T-cell (primary cell): ENCODE measurements at places on chromosomes 6 and 20.

DNA sequence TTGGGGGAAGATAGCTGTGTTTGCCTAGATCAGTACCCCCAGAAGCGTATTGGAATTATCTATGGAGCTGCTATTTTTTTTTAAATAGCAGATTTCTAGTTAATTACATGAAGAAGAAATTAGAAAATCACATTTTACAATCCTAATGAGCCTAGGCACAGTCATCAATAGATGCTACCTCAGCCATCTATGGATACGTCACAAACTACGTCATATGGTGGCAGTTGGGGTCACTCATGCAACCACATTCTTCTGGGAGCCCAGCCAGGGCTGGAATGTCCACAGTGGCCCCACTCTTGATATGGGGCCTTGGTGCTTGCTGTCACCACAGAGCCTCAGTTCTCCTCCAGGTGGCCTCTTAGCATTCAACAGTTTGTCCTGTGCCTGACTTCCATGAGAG is 63.0 kb downstream of the SNRNP48 start:
- DNase-seq, result no peak

- no peak for DNase-seq
These were observed 69.4 kb upstream of the MYLIP start for GRCh38 chr6:16059496-16059895.

- DNase-seq, result no peak
These were observed 79.1 kb downstream of the OGFRL1 start for GRCh38 chr6:71367756-71368155.

DNA sequence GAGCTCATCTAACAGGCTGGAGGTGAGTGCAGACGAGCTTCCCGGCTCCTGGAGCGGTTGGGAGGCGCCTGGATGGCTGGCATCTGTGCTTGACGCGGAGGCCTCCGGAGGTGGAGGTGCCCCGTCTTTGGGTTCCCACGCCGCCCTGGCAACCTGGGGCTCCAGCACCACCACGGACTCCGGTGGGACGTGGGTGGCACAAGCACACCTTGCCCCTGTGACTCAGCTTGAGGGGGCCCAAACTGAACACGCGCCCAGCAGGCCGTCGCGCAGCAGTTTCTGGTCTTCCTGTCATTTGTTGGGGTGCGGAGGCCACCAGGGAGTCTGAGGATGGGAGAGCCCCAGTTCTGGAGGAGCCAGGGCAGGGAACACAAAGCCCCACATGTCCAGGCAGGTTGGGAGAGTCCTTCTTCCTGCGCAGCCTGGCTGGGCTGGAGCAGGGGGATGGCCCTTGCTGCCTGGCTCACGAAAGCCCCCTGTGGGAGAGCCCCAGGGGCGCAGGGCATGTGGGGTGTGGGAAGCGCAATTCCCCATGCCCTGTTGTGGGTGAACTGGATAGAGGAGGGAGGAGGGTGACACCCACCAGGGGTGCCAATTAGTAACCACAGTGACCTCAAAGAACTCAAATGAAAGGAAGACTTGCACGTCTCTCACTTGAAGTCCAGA is 1378.6 kb upstream of the DEFB115 start:
- no peak for DNase-seq

DNA sequence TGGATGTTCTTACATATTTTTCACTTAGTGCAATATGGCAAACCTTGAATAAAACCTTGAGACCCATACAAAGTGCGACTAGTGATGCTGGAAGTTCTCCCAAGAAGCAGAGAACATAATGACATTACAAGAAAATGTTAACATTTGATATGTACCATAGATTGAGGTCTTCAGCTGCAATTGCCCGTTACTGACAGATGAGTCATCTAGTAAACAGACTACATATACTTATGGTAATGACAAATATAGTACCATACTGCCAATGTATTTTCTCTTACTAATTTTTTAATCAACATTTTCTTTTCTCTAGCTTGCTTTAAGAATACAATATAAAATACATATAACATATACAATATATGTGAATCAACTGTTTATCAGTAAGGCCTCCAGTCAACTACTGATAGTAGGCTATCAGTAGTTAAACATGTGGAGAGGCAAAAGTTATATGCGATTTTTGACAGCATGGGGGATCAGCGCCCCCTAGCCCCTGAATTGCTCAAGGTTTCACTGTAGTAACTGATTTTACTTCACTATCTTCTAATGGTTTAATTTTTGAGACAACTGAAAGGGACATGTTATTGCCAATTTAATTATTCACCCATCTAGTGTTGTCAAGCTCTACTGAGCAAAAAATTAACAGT is 166.7 kb upstream of the ADGRB3 start:
- DNase-seq, result no peak

DNA sequence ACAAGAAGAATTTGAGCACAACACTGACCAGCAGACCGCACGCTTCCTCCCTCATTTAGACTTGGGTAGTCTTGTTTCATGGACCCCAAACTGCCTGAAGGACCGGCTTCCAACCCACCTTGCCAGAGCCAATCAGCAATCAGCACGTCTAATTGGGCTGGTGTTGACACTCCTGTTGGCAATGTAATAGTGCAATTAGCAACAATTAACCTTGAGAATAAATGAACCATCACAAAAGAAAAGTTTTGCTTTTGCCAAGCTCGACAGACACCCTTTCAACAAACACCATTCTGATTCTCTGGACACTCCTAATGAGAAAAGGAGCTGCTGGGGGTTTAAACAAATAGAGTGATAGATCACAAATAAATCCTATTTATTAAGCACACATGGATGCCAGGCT is 61.0 kb downstream of the EDN3 start:
- DNase-seq, result no peak

DNA sequence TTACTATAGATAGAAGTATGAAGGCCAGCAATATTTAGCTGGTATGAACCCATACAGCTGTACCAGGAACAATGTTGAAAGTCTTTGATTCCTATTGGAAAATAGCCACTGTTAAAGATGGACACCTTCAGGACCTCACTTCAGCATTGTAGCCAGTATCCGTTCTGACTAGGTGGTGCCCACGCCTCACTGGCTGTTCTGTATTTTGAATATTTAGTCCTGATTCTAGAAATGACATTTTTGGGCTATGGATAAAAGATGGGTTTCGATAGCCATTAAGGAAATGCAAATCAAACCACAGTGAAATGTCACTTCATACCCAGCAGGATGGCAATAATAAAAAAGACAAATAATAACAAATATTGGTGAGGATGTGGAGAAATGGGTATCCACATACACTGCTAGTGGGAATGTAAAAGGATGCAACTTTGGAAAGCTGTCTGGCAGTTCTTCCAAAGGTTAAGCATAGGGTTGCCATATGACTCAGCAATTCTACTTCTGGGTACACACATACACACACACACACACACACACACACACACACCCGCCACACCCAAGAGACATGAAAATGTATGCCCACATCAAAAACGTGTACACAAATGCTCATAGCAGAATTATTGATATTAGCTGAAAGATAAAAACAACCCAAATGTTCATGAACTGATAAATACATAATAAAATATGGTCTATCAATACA is 56.8 kb downstream of the UTRN start:
- no peak for DNase-seq
